ENCODE measurements at places on chromosomes 16 and 17. TPM values are rescaled to one million over a fixed set of nuclear protein-coding genes. Genes with fewer than 3 reads are reported as not detected.

IL34 gene
- 0.63 TPM for total RNA-seq

SPHK1 gene
- total RNA-seq: 114 TPM

PRAC1 gene
- total RNA-seq: not detected

RNF222 gene
- total RNA-seq: 1.4 TPM

RHBDF1 gene
- total RNA-seq: 26.2 TPM

TTYH2 gene
- 1.7 TPM for total RNA-seq

SYCE1L gene
- total RNA-seq: 0.65 TPM

C16orf54 gene
- total RNA-seq: not detected

AATK gene
- total RNA-seq: 0.28 TPM

All from airway epithelial cell (primary cell).